Left ventricle myocardium inferior (tissue), 1 donor: ENCODE measurements at places on chromosomes 5 and 9. TPM values are rescaled to one million over a fixed set of nuclear protein-coding genes. Genes with fewer than 3 reads are reported as not detected.

- no peak for DNase-seq
These were observed 12.4 kb downstream of the ANKRD33B start for GRCh38 chr5:10576121-10576789.

DNA sequence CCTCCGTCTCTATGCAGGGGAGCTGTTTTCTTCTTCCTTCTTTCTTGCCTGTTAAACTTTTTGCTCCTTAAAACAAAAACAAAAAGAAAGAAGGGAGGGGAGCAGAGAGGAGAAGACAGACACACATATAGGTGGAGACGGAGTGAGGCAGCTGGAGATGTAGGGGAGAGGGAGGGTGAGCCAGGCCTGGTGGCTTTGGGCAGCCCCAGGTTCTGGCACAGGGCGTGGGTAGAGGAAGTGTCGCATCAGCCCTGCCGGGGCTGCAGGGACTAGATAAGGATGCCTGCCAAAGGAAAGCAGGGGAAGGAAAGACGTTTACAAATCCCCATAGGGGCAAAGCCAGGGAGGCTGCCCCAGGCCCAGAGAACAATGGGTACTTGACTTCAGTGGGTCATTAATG, 38.7 kb upstream of the PTGS1 start:
- no peak for DNase-seq

GRCh38 chr9:87569008-87569509, 71.4 kb downstream of the DAPK1 start:
- DNase-seq, result no peak

DNA sequence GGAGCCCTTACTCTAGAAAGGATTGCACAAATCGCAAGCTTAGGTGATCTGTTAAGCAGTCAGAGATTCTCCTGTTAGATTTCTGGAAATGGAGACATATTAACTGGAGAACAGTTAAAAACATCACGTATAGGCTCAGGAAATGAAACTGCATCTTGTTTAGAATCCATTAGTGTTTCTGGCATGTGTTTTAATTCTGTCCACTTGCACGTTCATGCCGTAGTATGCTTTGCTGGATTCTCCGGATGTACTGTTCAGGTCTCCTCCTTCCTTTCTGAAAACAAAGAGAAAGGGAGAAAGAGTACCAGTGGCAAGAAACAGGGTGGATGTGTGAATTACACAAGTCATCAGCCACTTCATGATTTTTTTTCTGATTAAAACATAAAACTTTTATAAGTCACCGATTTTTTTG, 2.5 kb upstream of the RGMB start:
- DNase-seq, result no peak

DNA sequence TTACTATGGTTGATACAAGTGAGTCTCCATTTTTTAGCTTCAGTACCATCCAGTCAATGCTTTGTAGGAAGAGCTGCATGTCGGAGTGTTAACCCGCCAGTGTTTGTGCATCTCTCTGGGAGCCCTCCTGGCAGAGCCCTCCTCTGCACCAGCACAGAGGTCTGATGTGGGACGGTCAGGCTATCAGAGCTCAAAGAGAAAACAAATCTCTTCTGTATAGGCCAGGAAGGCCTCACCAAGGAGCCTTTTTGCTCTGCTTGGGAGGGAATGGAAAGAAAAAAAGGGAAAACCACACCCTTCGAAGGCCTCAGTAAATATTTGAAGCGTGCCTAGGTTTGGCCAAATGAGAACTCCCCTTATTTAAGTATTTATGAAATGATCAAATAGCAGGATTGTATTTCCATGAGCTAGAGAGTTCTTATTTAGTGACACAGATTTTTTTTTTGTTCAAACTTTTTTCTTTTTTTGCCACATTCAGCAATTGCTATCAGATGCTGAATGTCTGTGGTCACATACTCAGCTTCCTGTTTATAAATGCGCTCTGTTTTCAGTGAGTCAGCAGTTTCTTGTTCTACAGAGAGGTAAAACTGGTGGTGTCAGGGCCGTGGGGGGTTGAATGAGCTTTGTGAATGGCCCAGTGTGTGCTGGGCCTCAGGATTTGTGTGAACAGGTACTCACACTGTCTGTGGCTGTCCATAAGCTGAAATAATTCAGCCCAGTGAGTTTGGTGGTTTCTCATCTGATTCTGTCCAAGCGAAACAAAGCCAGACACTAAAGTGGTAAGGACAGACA, 226.6 kb downstream of the SNX18 start:
- no peak for DNase-seq

The IRX1 gene
- 0.16 TPM for total RNA-seq
